Fibroblast of skin of right biceps (primary cell): ENCODE measurements at places on chromosomes 7 and 10.

DNA sequence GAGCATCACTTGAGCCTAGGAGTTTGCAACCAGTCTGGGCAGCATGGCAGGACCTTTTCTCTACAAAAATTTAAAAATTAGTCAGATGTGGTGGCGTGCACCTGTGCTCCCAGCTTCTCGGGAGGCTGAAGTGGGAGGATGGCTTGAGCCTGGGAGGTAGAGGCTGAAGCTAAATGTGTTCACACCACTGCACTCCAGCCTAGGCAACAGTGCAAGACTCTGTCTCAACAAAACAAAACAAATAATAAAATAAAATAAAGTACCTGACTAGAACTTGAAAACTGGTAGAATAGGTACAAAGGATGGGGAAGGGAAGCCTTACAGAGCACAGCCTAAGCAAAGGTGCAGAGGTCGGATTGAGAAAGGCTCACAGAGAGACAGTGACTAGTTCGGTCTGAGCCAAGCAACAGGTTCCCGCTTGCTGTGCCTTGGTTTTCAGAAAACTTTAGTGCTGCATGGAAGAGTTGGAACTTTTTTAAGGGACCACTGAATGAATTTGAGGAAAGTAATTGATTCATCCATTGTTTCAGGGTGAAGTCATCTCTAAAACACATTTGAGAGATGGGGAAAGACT lies 100.1 kb upstream of the STK17A start:
- no peak for DNase-seq

DNA sequence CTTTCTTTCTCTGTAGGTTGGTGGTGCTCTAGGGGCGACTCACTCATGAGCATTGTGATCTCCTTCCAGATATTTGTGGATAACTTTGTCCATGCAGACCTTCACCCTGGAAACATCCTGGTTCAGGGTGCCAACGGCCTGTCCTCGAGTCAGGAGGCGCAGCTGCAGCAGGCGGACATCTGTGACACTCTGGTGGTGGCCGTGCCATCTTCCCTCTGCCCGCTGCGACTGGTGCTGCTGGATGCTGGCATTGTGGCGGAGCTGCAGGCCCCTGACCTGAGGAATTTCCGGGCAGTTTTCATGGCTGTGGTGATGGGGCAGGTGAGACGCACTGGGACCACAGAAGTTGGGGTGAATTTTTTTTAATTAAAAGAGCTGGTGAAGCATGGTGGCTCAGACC lies 9.6 kb upstream of the NDUFB2 start:
- DNase-seq: no peak

DNA sequence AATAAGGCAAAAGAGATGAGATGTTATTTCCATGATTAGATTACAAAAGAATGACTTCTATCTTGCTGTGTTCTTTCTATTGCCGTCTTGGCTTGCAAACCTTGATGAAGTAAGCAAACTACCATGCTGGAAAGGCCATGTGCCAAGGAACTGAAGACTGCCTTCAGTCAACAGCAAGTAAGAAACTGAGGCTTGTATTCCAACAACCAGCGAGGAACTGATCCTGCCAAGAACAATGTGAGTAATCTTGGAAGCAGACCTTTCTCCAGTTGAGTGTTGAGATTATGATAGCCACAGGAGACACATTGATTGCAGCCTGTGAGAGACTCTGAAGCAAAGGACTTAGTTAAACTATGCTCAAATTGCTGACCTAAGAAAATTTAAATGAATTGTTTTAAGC lies 164.6 kb upstream of the GRM3 start:
- no peak for DNase-seq

DNA sequence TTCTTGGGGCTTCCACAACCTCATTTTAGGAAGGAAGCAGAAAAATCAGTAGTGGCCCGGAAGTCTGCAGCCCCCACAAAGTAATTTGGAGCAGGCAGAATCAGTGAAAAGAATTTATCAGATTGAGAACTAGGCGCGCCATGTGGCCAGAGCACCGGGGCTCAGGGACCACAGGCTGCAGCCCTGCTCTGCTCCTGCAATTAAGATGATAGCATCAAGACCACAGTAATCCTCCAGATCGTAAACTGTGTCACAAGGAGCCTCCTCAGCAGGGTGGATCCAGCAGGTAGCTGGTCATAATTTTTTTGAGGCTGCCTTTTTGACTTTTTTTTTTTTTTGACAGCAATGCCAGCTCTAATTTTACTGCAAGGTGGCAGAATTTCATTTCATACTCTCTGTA lies 209.0 kb upstream of the ZMIZ1 start:
- no peak for DNase-seq

GRCh38 chr7:77697535-77697831 lies 1.2 kb downstream of the RSBN1L start:
- no peak for DNase-seq

DNA sequence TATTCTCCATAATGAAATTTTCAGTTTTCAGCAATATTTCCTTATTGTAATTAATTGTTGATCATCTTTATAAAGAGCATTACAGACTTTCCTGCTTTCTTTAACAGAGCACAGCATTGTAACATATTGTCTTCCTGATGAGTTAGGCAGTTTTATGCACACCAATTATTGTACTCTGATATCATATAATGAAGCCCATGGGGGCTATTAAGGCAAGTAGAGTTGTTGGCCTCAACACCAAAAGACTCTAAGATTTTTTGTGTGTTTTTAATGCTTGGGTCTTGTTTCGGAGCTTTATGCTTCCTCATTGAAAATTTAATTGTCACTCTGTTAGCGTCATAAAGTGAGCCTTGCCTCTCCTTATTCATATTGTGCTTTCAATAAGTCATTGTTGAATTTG lies 49.2 kb upstream of the ARID5B start:
- DNase-seq: no peak

- DNase-seq: no peak
These were observed 31.7 kb downstream of the PPP1R3C start for GRCh38 chr10:91601212-91601611.

DNA sequence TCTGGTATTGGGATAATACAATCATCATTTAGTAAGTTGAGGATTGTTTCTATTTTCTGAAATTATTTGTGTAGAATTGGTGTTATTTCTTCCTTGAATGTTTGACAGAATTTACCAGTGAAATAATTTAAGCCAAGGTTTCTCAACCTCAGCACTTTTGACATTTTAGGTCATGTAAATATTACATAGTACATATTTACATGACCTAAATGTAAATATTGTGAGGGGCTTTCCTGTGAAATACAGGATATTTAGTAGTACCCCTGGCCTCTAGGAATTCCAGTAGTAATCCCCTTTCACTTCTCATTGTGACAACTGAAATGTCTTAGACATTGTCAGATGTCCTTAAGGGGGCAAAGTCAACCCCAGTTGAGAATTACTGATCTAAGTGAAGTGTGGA lies 59.8 kb downstream of the TBC1D12 start:
- DNase-seq: no peak

GRCh38 chr7:124013306-124013705 lies 19.6 kb downstream of the TMEM229A start:
- DNase-seq: no peak

GRCh38 chr7:71482284-71482683 lies 350.3 kb downstream of the GALNT17 start:
- DNase-seq: no peak

GRCh38 chr7:108147031-108147563 lies 16.9 kb upstream of the LAMB4 start:
- DNase-seq: no peak

DNA sequence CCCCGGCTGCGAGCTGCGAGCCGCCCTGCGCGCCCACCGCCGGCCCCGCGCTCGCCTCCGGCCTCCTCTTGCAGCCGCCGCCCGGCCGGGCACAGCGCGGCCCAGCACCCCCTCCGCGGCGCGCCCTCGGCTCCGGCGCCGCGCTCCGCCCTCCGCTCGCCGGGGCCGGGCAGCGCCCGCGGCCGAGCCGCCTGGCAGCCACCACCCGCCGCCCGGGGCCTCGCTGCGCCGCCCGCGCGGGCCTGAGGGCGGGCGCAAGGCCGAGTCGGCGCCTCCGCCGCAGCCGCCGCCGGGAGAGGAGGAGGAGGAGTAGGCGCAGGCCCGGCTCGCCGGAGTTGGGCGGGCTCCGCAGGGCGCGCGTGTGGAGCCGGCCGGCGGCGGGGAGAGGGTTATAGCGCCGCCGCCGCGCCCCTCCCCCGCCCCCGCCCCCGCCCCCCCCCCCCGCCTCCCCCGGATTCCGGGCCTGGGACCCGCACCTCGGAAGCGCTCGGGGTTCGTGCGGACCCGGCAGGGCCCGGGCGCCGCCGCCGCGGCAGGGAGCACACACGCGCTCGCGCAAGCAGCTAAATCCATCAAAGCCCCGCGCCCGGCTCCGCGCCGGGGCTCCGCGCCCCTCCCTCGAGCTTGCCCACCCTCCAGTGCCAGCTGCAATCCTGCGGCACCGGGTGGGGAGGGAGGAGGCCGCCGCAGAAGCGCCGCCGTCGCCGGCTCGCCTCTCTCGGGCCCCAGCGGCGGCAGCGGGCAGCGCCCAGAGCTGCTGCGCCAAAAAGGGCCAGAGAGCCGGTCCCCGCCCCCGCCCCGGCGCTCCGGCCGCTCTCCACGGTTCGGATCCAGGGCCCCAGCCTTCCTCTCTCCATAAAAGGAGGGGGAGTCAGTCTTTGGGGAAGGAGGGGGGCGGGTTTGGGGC lies at the start of gene PDGFA:
Gene PDGFA (minus strand): TSS at position 363 of the 907 bp plus-strand sequence. CDS start 845 bp downstream, outside the sequence.
- DNase-seq: peak; percentile 54

DNA sequence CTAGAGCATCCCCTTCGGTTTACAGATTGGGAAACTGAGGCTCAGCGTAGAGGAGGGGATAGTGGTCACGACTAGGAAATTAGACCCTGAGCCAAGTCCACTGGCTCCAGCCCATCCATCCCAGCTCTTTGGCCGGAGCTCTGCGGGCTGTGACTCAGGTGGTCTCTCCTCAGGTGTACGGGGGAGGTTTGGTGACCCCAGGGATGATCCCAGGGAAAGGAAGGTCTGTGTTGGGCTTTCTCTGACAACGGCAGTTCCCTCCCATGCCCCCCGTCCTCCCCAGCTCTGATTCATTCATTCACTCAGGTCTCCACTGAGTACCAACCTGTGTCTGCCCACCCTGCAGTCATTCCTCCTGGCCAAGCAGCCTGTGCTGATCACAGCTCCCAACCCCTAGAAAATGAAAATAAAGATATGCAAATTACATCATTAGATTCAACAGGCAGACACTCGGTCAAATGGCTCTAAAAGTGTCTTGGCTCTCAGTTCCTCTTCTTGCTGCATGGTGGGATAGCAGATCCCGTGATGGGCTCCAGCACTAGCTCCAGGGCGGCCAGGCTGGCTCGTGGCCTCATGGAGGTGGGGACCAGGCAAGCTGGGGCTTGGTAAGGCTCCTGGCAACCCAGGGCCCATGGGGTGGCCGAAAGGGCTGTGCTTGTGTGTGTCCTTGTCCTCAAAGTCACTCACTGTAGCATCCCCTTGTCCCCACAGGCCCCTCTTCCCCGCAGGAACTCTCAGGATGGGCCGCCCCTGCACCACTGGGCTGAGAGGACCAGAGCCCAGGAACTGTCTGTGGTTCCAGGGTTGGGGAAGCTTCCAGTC lies 37.8 kb downstream of the CLRN3 start:
- no peak for DNase-seq

GRCh38 chr10:13701157-13701919 lies 114.6 kb downstream of the PRPF18 start:
- no peak for DNase-seq
